ENCODE measurements at places on chromosomes 4 and X.
A peak's percentile ranks its signal among the peaks of the same experiment; 100 is the strongest.

- H3K27me3 ChIP-seq, result no peaks in the 10 kb centered on the region
- no peak overlapping the region for H3K4me3 ChIP-seq
- H3K36me3 ChIP-seq, result no peaks in the 10 kb centered on the region
Measured at GRCh38 chr4:124105212-124105611, 607.3 kb downstream of the ANKRD50 start.

GRCh38 chr4:181578911-181579310 lies 664.3 kb upstream of the TENM3 start:
- no peaks in the 10 kb centered on the region for H3K27me3 ChIP-seq
- no peaks in the 10 kb centered on the region for H3K36me3 ChIP-seq
- H3K4me3 ChIP-seq, result no peak overlapping the region
- DNase-seq, result no peak
- no peak overlapping the region for H3K27ac ChIP-seq

DNA sequence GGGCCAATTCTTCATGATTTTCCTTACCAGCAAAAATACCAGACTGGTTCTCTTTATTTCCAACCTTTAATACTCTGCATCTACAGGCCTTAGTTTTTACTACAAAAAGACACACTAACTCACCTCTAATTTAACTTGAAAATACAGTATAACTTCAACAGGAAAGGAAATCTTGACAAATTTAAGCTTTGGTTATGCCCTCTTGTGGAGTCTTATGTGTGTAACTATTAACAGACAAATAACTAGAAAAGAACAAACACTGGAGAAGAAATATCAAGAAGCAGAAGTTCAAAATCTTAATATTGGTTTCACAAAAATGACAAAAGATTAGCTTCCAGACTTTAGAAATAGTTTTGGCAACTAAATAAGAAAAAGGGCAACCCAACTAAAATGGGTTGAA lies 33.0 kb downstream of the PPA2 start:
- peaks cover 63% of the 10 kb centered on the region for H3K36me3 ChIP-seq
- DNase-seq, result no peak
- no peaks in the 10 kb centered on the region for H3K4me1 ChIP-seq
- H3K4me3 ChIP-seq, result no peak overlapping the region

DNA sequence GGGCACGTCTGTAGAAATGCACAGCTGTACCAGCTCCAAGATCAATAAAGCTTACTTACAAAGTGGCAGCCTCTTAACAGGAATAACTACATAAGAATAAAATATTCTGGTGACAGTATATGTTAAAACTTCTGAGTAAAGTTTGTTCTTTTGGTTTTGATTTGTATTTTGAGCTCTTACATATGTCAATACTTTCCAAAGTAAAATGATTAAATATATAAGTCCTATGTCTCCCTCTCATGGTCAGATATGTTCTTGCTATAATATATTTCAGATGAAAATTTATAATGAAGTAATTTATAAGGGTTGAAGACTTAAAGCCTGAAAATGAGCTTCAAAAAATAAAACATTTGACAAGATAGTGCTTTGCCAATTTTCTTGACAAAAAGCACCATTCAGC lies 254.4 kb downstream of the NPFFR2 start:
- no peaks in the 10 kb centered on the region for H3K36me3 ChIP-seq
- DNase-seq, result no peak
- H3K27me3 ChIP-seq, result no peaks in the 10 kb centered on the region
- H3K4me3 ChIP-seq, result no peak overlapping the region
- H3K27ac ChIP-seq, result no peak overlapping the region

GRCh38 chr4:150224896-150225591 lies 146.8 kb downstream of the DCLK2 start:
- H3K4me1 ChIP-seq, result peaks cover 5% of the 10 kb centered on the region
- no peaks in the 10 kb centered on the region for H3K36me3 ChIP-seq
- H3K27ac ChIP-seq, result no peak overlapping the region
- H3K4me3 ChIP-seq, result no peak overlapping the region
- no peaks in the 10 kb centered on the region for H3K27me3 ChIP-seq
- DNase-seq, result peak; percentile 78

GRCh38 chrX:150889131-150889530 lies 9.3 kb downstream of the CD99L2 start:
- H3K4me1 ChIP-seq, result no peaks in the 10 kb centered on the region
- H3K27me3 ChIP-seq, result no peaks in the 10 kb centered on the region
- no peak for DNase-seq

DNA sequence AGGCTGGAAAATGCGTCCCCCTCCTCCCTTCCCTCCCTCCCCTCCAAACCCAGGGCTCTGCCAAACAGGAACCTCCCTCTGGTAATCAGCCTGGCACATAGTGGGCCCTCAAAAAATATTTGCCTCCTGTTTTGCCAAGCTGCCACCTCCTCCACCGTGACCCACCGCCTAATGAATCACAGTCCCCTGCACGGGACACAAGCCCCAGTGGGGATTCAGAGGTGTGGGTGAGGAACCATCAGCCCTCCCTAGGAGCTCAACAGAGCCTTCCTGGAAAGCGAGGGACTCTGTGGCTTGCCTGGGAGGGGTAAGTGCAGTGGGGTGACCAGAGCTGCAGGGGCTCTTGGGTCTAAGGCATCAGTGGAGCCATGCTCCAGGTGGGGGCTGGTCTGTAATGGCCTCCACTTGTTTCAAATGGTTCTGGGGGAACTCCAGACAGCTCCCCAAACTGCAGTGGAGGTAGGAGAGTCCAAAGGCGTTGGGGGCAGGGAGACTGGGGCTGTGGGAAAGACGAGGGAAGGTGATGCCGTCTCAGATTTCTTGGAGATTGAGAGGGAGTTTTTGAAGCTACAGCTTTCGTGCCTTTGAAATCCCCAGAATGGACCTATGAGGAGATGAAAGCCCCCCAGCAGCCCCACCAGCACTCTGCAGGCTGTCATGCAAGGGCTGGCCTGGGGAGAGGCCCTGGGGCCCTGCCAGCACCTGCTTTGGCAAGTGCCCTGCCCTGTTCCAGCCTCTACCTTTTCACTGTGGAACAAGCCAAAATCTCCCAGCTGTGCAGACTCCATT lies 1.0 kb upstream of the PPP2R2C start:
- H3K27me3 ChIP-seq, result peaks cover 45% of the 10 kb centered on the region
- H3K4me1 ChIP-seq, result no peaks in the 10 kb centered on the region
- DNase-seq, result peak; percentile 60
- no peak overlapping the region for H3K4me3 ChIP-seq
- no peak overlapping the region for H3K27ac ChIP-seq

GRCh38 chrX:81120258-81120935 lies 81.3 kb downstream of the HMGN5 start:
- no peaks in the 10 kb centered on the region for H3K4me1 ChIP-seq
- H3K27me3 ChIP-seq, result peaks cover 21% of the 10 kb centered on the region
- peak overlapping the region; percentile 7 for H3K27ac ChIP-seq
- no peak for DNase-seq
- peak overlapping the region; percentile 94 for H3K4me3 ChIP-seq

Measured in endodermal cell (in vitro differentiated cells).